ENCODE measurements at places on chromosomes 1 and 21.
A peak's percentile ranks its signal among the peaks of the same experiment; 100 is the strongest.

GRCh38 chr1:63322114-63322943 lies at the start of gene FOXD3:
Gene FOXD3, plus strand, starts transcription at chr1:63322567. Its CDS starts 492 bp downstream, at chr1:63323059.
- DNase-seq = peak; percentile 47

GRCh38 chr1:221900678-221901077 lies 158.8 kb upstream of the DUSP10 start:
- no peak for DNase-seq

- no peak for DNase-seq
Observed at GRCh38 chr1:235993652-235994051, 71.2 kb downstream of the NID1 start.

DNA sequence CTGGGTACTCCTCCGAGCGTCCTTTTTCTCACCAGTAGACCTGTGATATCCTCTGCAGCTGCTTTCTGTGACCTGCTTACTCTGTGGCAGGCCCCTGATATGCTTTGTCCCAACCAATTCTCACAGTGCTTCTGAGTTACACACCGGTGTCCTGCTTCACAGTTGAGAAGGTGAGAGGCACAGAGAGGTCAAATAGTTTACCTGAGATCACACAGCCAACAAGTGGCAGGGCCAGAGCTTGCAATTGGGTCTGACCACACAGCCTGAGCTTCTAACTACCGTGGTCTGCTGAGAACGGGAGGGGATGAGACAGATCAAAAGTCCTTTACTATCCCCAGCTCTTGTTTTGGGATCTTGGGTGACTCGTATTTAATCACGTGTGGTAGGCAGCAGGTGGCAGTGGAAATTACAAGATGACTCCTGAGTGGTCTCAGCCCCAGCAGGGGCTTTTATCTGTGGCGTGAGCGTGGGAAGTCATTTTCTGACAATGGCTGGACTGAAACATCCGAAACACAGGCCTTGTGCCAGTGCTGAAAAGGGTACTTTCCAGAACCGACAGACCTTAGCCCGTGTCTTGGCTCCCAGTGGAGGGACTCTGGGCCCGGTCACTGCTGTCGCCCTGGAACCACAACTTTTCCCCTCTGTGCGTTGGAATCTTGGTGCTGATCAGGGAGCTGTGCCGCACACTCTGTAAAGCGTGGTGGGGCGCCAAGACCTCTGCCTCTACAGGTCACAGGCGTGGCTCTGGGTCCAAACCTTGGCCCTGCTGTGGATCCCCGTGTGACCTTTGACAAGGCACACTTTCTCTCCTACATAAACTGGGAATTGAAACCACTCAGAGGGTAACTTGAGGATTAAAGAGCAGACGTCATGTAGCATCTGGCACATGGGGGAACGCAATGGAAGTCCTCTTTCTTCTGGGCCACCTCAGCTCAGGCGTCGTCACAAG lies 11.9 kb downstream of the THEMIS2 start:
- DNase-seq = no peak

DNA sequence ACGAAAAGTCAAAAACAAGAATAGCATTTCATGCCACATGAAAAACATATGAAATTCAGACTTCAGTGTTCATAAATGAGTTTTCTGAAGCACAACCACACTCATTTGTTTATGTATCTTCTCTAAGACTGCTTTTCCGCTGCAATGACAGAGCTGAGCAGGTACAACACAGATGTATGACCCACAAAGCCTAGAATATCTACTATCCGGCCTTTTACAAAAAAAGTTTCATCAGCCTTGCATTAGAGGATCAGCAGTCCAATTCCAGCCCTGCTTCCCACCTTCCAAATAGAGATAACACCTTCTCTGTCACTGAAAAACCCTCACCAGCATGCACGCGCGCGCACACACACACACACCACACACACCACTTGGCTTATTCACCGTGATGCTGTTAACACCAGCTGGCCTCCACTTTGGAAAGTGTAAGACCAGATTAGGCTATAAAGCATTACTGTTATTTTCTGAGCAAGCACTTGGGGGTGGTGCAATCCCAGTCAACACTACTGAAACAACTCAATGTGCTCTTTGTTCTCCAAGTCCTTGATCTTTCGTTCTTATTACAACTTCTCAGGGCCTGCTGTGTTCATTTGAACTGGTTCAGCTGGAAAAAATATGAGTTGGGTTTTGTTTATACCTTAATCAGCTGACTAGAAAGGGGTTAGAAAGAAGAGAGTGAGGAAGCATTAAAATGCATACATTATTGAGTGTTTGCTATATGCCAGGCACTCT lies 90.0 kb downstream of the GLUL start:
- peak; percentile 72 for DNase-seq

- no peak for DNase-seq
Observed at GRCh38 chr1:71448444-71448843, 367.6 kb upstream of the ZRANB2 start.
